ENCODE measurements at places on chromosomes 4 and X.

GRCh38 chrX:136182414-136182813, 35.1 kb downstream of the FHL1 start:
- no peak for DNase-seq

GRCh38 chrX:100685284-100685996, 41.4 kb downstream of the SRPX2 start:
- peak; percentile 50 for DNase-seq

DNA sequence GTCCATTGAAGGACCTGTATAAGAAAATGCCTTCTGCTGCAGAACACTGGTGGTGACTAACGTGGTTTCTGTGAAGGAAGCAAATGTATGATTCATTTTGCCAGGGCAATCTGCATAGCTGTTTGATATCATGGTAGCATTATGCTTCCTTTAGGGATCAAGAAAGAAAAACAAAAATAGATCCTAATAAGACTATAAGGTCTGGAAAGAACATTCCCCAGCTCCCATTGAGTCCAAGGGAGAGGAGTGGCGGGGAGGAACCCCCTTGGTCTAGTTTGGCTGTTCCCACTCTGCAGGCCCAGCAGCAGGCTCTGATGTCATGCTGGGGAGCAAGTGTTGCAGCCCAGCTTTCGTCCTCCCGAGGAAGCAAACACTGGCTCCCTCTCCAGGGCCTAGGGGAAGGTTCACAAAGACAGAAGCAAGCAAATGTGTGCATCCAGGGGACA, 154.5 kb upstream of the GALNT7 start:
- no peak for DNase-seq

GRCh38 chr4:184163813-184164212, 53.9 kb downstream of the ENPP6 start:
- DNase-seq = no peak

DNA sequence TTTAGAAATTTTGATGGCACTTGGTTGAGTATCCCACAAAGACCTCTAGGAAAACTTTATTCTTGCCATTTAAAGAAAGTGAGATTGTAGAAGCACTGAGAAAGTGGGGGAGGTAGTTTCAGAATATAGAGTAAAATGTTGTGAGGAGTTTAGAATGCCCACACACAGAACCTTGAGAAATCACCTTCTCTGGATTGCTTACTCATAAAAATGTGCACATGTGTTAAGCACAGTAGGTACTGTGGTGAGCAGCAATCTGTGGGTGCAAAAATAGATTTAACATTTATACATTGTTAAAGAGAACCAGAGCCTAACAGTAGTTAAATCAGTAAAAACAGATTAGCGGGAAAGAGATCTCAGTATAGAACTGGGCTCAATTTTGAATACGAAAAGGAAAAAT, 201.2 kb upstream of the NWD2 start:
- no peak for DNase-seq

- no peak for DNase-seq
These were observed 37.6 kb downstream of the THOC2 start for GRCh38 chrX:123695242-123695641.

DNA sequence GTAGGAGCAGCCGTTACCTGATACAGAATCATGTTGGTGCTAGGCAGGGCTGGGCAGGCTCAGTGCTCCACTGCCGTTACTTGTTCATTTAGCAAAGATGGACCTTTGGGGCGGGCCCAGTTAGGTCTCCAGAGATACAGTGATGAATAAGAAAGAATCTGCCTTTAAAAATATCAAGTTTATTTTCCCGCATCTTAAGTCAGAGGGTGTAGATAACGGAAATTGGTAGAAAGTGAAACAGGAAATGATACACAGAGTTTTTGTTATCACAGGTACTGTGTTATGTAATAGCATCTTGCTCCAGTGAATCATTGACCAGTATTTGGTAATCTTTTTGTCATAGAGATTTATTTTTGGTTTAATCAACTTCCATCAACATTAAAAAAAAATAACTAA, 5.5 kb downstream of the TMEM131L start:
- DNase-seq = no peak

DNA sequence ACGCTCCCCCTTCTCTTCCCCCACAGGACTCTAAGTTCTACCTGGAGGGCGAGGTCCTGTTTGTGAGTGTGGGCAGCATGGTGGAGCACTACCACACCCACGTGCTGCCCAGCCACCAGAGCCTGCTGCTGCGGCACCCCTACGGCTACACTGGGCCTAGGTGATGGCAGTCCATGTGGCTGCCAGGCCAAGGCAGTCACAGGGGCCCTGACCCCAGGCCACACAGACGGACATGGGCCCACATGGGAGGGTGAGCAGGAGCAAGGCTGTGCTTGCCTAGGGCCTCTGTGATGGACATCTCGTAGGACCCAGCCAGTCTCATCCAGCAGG, 10.0 kb upstream of the ADD1 start:
- no peak for DNase-seq

DNA sequence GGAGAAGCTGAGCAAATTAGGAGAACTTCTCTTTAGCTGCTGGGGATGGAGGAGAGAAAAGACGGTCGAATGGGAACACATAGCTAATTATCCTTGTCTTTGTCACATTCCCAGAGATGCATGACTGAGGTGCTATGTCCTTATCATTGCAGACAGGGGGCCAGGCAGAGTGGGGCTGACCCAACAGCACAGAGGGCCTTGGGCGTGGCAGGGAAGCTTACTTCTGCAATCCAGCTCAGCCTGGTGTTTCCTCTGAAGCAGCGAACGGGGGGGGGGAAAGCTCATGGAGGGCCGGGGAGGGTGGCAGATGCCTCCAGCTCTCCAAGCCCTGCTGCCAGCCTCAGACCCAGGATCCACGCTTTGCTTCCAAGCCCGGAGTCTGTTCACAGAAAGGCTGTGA, 50.8 kb upstream of the HOPX start:
- no peak for DNase-seq

DNA sequence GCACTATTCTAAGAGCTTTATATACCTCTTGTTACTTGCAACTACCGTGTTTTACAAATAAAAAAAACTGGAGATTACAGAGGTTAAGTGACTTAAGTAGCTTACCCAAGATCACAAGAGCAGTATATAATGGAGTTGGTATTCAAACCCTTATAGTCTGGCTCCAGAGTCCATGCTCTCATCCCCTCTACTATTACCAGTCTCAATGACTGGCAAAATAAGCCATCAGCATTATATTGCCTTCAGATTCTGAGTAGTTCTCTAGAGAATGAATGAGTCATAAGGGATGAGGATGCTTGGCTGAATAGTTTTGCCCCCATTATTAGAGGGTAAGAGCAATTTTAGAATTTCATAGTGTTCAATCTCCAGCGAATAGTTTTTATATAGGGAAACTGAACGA, 170.1 kb upstream of the ATOH1 start:
- DNase-seq = no peak

DNA sequence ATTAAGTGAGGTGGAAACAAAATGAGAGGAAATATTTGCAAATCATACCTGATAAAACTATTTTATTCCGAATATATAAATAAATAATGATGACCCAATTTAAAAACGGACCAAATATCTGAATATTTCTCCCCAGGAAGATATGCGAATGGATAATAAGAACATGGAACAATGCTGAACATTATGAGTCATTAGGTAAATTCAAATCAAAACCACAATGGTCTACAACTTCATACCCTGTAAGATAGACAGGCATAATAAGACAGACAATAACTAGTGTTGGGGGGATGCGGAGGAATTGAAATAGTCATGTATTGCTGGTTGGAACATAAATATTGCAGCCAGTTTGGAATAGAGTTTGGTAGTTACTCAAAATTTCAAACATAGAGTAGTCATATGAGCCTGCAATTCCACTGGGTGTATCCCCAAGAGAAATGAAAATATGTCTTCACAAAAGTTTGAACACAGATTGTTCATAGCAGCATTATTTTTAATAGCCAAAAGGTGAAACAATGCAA, 47.6 kb upstream of the DRP2 start:
- no peak for DNase-seq

- peak; percentile 1 for DNase-seq
These were observed 163.1 kb downstream of the SMARCA1 start for GRCh38 chrX:129360175-129360574.

DNA sequence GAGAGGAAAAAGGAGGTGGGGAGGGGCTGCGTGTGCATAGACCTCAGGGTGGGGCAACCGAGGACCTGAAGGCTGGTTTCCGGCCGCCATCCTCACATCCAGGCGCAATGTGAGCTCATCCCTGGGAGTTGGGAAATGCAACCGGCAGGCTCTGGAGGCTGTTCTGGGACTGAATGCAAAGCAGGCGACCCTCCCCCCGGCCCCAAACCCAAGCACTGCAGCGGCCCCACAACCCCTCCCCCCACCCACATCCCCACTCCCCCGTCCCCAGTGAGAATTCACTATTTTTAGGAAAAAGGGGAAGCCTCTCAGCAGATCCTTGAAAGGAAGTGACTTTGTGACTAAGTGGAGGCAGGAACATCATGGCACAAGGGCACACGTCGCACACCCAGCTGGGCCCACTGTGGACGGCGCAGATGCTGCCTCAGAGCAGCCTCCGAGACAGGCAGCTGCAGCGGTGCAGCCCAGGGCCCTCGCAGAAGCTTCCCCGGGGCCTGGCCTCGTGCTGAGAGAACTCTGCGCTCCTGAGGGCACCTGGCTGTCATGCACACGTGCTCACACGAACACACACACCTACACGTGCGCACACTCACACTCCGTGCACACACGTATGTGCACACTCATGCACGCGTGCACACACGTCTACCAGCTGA, 1.3 kb upstream of the PDE6B start:
- no peak for DNase-seq

DNA sequence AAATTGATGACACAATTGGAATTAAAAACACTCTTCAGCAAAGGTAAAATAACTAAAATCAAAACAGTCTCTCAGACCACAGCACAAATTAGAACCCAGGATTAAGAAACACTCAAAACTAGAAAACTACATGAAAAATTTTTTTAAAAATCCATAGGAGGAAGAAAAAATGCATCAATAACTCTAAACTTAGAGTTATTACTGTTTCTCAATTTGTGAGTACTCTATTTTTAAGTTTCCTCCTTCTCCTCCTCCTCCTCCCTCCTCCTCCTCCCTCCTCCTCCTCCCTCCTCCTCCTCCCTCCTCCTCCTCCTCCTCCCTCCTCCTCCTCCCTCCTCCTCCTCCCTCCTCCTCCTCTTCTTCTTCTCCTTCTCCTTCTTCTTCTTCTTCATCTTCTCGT, 1395.7 kb downstream of the STIM2 start:
- no peak for DNase-seq

DNA sequence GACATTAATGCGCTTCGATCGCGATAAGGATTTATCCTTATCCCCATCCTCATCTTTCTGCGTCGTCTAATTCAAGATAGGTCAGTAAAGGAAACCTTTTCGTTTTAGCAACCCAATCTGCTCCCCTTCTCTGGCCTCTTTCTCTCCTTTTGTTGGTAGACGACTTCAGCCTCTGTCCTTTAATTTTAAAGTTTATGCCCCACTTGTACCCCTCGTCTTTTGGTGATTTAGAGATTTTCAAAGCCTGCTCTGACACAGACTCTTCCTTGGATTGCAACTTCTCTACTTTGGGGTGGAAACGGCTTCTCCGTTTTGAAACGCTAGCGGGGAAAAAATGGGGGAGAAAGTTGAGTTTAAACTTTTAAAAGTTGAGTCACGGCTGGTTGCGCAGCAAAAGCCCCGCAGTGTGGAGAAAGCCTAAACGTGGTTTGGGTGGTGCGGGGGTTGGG, 528 bp upstream of the FGF2 start:
- no peak for DNase-seq

DNA sequence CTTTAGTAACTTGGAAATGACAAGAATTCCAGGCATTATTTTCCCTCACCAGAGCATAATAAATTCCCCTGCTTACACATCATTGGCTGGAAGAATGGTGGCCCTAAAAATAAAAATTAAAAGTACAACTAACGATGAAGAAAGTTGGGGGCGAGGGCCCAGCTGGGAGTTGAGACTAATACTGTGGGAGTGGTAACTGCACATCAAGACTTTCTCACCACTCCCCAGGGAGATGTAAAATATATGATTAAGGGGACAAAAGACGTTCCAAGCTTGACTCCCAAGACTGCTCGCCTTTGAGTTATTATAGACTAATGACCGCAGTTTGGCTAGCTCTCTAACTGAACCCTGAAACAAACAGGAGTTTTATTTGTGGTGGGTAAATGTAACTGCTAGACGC, 30.0 kb downstream of the SMIM31 start:
- no peak for DNase-seq
